ENCODE measurements at places on chromosomes 16 and 17.

GRCh38 chr17:78883089-78883532, 19.9 kb downstream of the CEP295NL start:
- peak; percentile 95 for DNase-seq

- no peak for DNase-seq
Measured at GRCh38 chr17:45783593-45784292, 377 bp upstream of the CRHR1 start.

- no peak for DNase-seq
Measured at GRCh38 chr17:62591333-62591732, 36.1 kb upstream of the MRC2 start.

DNA sequence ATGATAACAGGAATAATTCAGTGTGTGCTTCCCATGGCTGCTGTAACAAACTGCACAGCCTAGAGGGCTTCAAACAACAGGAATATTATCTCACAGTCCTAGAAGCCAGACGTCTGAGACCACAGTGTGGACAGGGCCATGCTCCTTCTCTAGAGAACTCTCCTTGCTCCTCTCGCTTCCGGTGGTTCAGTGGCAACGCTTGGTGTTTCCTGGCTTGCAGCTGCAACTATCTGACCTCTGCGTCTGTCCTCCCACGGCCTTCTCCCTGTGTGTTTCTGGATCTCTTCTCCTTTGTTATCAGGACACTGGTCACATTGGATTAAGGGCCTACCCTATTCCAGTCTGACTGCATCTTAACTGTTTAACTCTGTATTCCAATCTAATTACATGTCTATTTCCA, 414.3 kb downstream of the MAF start:
- no peak for DNase-seq

DNA sequence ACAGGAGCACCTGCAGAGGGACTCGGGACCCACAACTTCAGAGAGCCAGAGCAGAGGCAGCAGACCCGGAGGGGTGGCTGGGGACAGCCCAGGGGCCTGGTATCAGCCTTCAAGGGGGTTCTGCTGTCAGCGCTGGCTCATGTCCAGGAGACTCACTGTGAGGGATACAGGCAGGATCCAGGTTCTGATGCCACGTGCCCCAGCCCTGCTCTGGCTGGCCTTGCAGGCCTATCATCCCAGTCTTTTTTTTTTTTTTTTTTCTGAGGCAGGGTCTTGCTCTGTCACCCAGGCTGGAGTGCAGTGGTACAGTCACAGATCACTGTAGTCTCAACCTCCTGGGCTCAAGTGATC, 9.0 kb upstream of the MTSS2 start:
- peak; percentile 54 for DNase-seq

DNA sequence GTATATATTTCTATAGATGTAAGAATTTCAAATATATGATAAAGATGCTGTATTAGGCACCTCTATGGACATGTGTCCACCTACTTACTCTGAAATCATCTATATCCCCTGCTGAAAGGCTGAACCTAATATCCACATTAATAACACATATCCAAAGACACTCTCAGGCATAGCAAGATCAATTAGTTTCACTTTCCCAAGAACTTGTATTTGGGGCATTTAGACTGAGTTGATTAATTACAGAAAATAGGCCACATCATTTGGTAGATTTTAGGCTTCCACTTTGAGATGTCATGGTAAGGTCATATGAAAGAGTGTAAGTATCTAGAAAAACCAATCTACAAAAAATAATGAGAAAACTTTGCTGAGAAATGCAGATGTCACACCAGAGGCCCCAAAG, 45.1 kb downstream of the BRIP1 start:
- no peak for DNase-seq

DNA sequence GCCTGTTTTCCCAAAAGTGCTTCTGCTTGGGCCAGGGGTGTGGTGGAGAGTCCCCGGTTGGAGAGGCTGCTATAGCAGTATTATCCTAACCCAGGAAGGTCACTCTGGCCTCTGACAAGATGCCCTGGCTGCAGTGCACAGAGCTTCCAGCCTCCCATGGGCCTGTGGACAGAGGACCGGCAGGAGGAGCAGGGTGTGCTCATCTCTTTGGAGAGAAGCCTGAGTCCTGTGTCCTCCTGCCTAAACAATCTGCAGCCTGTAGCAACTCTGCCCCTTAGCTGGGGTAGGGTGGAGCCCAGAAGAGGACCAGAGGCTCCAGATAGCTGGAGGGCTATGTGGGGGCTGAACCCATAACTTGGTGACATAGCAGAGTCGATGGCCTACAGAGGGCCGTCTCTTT, 78.0 kb downstream of the MPRIP start:
- DNase-seq: peak; percentile 34

GRCh38 chr16:81521141-81521626, 76.6 kb downstream of the CMIP start:
- no peak for DNase-seq

DNA sequence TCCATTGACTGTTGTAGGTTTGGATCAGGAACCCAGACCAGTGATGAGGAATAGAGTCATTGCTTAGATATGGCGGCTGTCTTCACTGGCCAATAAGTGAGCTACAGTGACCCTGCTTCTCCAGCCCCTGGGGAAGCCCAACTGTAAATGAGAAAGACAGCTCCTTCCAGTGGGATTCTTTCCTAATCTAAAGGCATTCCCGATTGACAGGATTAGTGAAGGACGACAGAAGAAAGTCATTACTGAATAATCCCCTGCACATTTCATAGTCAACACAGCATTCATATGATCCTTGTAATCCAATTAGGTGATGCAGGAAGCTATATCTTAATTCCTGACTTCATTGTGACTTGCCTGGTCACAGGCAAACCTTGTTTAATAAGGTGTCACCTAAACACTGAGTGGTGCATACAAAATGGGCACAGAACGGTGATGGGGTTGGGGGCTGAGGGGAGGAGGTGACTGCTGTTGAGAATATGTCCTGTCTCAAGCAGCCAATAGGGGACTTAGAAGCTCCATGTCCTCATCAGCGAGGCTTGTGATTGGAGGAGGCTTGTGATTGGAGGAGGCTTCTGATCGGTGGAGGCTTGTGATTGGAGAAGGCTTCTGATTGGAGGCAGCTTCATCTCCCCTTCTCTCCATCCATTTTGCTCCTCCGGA, 242.6 kb downstream of the XYLT1 start:
- DNase-seq: no peak

DNA sequence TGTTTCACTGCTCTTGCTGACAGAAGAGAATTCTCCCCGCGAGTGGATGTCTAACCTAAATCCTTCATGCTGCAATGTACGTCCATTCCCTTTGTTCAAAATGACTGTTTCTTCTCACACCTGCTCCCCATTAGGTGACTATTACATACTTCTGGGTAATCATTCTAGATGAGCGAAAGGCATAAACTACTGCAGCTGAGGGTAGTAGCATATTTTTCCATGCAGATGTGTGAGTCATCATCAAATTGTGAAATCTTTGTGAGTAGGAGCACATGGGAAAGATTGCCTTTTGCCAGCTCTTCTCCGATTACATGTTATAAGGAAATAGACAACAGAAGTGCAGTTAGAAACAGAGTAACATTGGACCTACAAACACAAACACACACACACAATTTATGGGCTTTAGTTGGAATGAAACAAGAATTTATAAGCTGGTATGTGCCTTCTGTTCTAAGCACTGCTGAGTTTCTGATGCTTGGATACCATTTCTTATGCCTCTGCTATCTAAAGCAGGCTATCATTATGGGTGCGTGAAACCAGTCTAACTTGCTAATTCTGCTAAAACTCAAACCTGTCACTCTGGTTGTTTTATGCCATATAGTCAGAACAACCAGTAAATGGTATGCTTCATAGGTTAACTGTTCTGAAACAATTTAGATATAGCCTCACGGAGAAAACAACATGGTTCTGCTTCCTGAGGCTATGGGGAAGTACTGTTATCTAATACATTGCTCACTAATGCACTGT, 346.9 kb upstream of the PSMD7 start:
- DNase-seq: peak; percentile 95

DNA sequence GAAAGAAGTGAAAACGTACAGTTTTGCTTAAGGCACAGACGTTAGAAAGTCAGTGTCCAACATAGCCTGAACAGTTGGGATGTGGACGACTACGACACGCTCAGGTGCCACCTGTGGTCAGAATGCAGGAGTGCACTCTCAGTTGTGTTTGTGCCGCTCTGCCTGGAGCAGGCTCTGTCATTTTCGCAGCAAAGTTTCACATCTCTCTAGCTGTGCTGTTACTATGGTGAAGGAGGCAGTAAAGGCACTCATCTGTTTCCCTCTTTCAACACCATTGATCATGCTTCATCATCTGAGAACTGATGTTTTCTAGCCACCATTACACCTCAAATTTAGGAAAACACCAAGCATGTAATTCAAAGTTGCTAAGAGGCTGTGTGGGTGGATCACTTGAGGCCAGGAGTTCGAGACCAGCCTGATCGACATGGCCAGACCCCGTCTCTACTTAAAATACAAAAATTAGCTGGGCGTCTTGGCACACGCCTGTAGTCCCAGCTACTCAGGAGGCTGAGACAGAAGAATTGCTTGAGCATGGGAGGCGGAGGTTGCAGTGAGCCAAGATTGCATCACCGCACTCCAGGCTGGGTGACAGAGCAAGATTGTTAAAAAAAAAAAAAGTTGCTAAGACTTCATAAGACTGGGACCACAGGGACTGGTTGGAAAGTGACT, 44.9 kb upstream of the DNAJA2 start:
- DNase-seq: peak; percentile 45

- DNase-seq: no peak
Measured at GRCh38 chr16:72014675-72015074, 6.1 kb downstream of the DHODH start.

DNA sequence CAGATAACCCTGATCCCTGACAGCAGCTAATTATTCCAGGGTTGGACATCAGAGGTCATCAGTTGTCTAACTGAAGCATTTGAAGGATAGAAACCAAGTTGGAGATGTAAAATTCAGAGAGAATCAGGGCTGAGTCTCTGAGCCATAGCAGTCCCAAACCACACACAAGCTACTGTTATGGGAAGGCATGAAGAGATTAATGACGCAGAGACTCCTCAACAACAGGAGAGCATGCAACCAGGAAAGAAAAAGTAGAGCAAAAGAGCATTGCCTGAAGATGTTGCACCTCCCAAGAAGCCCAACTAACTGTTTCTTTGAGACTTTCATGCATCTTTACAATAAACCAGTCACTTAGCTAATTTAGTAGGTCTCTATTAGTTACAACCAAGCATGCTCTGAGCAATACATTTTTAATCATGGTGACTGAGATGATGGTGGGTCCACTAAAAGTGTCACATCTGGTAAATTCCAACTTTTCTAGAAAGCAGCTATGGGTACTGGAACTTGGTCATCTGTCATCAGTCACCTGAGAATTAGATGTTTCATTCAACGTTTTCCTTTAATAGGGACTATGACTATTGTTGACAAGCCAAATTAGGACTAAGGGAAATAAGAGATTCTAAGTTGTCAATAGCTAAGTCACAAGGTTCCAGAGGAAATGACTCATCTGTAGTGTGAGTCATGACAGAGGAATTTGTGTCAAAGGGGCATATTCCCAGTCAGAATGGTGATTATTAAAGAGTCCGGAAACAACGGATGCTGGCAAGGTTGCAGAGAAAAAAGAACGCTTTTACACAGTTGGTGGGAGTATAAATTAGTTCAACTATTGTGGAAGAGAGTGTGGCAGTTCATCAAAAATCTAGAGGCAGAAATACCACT, 239.8 kb downstream of the CHD9NB start:
- peak; percentile 25 for DNase-seq
